ENCODE measurements at places on chromosomes 2 and 18.

- no peak for DNase-seq
These were observed 164.9 kb downstream of the L3MBTL4 start for GRCh38 chr18:6249788-6250187.

GRCh38 chr18:79516441-79516931, 120.8 kb downstream of the NFATC1 start:
- no peak for DNase-seq

DNA sequence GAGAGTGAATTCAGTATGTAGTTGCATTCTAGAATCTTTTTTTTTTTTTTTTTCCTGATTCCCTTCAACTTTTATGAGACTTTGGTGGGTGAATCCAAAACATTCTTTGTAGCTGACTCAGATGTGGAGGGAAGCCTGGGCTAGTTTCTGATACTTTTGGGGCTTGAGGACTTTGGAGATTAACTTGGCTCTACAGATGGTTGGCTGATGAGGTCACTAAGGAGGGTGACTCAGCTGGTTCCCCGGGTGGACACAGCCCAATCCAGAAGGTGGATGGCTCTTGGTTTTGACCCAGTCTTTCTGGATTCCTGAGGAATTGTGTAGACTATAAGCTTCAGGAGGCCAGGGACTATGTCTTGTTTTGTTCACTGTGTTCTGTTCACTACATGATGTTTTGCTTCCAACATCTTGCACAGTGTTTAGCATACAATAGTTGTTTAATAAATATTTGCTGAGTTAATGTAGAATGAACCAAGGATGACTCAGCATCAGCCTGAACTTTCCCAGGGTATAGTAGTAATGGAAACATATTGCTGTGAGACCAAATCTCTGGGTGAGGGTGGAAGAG, 30.5 kb downstream of the LAMA3 start:
- DNase-seq: peak; percentile 100

DNA sequence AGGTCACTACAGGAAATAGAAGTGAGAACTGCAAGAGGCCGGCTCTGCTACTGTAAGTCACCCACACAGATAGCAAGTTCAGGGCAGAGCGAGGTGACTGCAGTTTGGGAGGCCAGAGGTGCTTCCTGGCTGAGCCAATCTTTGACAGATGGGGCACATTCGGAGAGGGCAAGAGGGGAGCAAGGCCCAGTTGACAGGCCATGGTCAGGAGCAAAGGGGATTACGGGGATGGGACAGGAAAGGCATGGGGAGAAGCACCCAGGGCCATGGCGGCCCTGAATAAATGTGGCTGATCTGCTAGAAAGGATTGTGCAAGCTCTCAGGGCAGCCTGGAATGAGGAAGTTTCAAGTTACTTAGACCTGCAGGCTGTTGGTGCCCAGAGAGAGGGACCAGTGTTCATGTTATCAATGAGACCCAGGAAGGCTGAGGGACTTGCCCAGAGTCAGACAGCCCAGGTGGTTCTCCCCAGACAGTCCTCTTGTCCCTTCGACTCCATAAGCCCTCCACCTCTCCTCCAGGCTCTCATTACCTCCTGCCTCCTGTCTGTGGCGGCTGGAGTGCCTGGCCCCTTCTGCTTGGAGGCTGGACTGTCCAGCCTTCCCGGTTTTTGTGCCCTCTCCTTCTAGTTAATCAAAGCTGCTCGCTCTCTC, 123.3 kb downstream of the CTIF start:
- no peak for DNase-seq

GRCh38 chr2:205117125-205117524, 565.2 kb upstream of the NRP2 start:
- no peak for DNase-seq

- no peak for DNase-seq
These were observed 21.6 kb upstream of the GPR75 start for GRCh38 chr2:53881360-53881759.

All from foreskin keratinocyte (primary cell).